ENCODE measurements at places on chromosomes 5 and 9.

GRCh38 chr5:75412111-75412990, 75.3 kb downstream of the HMGCR start:
- DNase-seq = no peak

- DNase-seq = no peak
Observed at GRCh38 chr5:67493676-67494075, 297.1 kb upstream of the CD180 start.

DNA sequence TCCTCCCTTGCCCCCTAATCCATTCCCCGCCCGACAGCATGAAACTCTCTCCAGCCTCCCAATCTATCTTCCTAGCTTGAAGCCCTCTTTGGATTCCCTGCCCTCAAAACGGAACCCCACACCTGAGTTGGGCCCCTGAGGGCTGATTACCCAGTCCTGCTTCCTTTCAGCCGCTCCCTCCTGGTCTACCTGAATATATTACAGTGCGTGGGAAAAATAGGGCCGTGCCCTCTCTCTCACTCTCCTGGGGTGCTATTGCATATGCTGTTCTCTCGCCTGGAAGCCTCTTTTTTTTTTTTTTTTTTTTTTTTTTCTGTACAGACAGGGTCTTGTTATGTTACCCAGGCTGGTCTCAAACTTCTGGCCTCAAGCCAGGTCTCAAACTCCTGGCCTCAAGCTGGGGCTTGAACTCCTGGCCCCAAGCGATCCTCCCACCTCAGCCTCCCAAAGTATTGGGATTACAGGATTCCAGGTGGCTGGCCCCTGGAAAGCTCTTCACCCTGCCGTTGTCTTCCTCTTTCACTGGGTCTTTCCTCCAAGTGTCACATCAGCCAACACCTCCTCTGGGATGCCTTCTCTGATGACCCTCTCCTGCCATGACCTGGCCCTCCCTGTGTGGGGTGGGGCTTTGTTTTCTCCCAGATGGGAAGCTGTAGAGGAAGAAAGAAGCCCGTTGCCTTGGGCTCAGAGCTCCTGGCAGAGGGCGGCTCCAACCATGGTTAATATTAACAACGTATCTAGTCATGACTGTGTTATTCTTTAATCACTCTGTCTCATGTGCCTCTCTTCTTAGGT, 8.2 kb downstream of the DNM1 start:
- no peak for DNase-seq

DNA sequence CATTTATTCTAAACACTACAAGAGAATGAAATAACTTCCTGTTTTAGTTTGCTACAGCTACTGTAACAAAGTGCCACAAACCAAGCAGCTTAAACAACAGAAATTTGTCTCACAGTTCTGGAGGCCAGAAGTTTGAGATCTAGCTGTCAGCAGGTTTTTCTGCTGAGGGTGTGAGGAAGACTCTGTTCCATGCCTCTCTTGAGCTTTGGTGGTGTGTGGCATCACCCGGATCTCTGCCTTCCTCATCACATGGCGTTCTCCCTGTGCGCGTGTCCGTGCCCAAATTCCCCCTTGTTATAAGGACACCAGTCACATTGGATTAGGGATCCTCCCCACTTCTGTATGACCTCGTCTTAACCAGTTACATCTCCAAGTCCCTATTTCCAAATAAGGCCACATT, 97.7 kb downstream of the CFAP95 start:
- DNase-seq = no peak

DNA sequence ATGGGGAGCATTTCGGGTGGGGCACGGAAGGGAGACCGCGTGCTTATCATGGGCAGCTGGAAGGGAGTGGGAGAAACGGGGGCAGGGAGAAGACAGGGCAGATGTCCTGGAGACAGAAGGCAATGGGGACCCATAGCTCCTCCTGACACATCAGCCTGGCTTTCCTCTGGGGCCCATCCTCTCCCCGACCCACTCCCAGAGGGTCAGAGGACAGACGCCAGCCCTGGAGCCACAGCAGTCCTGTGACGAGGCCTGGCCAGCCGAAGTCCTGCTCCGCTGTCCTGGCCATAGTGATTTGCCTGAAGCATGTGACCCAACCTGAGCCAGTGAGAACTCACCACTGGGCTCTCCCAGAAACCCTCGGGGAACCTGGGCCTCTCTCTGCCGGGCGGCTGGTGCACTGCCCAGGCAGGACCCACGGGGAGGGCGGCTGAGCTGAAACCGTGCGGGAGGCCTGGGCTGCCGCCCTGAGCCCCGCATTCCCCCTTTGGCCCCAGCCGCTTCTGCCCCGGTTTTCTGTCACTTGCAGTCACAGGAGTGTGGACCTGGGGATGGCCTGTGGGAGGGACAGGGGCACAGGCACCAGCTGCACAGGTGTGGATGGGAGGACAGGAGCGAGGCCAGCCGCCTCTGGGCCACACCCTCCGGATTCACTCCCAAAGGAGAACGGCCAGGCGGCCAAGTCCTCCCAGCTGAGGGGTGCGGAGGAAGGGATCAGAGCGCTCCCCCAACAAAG, 19.8 kb downstream of the ADAMTS2 start:
- no peak for DNase-seq

DNA sequence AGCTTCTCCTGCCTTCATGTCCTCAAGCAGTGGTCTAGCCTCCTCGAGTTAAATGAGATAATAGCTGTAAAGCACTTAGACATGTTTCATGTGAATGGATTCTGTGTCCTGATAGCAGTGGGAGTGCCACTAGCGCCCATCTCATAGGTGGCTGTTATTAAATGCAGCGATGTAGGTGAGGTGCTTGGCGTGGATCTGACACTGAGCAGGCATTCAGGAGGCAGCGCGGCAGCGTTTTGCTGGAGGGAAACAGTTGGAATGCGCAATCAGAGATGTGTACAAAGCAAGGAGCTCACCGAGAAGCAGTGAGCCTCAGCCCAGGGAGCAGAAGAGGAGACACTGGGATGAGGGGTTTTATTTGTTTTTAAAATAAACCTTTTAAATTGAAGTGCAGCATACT, 106.6 kb downstream of the RGS3 start:
- no peak for DNase-seq

- DNase-seq = no peak
Observed at GRCh38 chr5:87524217-87524616, 111.5 kb upstream of the CCNH start.

DNA sequence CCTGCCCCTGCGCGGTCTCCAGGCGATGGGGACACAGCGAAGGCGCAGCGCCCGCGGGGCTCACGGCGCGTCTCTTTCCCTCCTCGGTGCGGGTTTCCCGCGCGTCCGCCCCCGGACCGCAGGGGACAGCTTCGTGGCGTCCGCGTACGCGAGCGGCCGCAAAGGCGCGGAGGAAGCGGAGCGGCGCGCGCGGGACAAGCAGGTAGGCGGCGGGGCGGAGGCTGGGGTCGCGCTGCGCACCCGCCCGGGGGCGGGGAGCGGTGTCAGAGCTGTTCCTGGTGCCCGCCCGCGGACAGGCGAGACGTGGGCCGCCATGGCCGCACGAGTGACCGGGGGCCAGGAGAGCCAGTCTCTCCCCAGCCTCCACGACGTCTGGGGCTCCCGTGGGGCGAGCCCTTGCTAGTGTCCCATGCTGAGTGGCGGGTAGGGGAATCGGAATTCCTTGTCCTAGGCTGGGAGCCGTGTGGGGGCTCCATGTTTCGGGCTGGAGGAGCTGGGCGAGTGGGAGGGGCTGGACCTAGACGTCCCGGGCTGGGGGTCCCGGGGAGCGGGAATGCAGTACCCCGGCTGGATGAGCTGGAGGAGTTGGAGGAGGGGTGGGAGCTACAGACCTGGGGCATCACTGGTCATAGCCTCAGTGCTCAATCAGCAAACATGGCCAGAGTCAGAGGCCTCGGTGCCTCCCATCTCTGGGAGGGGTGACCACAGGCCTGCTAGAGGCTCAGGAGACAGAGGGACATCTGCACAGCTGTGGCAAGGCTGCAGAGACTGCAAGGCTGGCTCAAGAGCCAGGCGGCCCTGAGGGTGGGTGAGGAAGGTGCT, 968 bp downstream of the NKD2 start:
- DNase-seq = no peak

- no peak for DNase-seq
Observed at GRCh38 chr5:17118631-17119030, 98.8 kb upstream of the BASP1 start.

GRCh38 chr5:116032094-116032517, at the start of gene ARL14EPL:
ARL14EPL (plus strand) TSS chr5:116032472; CDS start chr5:116051466, 18,994 bp downstream.
- DNase-seq = no peak

DNA sequence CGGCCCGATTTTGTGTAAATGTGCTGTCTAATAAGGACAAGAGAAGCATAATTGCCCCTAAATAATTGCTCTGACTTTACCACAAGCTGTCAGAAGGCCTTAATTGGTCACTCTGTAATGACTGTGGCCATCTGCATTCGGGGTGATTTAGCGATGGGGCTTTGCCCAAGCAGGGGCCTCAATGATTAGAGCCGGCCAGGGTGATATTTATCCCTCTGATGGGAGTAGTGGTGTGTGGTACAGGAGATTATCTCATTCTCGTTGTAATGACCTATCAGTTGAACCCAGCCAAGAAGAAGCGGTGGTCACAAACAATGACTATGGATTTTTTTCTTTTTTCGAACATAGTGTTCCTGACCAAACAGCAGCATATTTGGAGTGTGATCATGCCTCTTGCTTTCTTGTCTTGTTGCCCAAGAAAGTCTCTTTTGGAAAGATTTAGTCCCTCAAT, 72.0 kb upstream of the SAP30L start:
- DNase-seq = no peak

DNA sequence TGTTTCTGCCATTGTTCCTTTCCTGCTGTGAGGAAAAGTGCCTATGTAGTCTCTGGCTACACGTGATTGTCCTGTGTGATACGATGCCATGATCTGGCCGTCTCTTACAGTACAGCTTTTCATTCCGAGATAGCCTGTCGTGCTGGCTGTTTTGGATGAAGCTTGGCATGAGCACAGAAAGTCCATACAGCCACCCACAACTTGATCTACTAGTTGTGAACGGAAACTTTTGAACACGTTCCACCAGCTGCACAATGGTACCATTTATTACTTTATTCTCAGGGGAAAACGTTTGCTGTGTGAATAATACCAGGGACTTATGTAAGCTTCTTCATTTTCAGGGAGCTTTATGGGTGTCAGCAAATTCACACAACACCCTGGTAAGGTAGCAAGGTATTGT, 217.6 kb upstream of the ANKRD55 start:
- no peak for DNase-seq

GRCh38 chr9:81182431-81182830, 506.9 kb downstream of the TLE1 start:
- no peak for DNase-seq

GRCh38 chr9:21840647-21841046, 38.2 kb downstream of the MTAP start:
- no peak for DNase-seq

GRCh38 chr9:22119522-22120158, 110.5 kb upstream of the CDKN2B start:
- DNase-seq = no peak

DNA sequence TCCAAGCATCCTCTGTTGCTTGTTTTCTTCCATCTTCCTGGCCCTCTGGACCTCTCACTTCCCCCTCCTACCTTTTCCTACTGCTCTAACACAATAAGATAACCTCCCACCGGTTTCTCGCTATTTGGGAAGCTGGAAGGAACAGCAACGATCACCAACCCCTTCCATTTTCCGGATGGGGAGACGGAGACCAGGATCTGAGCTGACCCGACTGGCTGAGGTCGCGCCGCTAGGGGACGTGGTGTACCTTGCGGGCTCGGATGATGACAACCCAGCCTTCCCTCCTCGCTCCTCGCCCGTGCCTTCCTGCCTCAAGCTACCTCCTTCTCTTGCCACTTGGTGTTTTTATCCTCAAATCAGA, 1.9 kb downstream of the LPAR1 start:
- no peak for DNase-seq

DNA sequence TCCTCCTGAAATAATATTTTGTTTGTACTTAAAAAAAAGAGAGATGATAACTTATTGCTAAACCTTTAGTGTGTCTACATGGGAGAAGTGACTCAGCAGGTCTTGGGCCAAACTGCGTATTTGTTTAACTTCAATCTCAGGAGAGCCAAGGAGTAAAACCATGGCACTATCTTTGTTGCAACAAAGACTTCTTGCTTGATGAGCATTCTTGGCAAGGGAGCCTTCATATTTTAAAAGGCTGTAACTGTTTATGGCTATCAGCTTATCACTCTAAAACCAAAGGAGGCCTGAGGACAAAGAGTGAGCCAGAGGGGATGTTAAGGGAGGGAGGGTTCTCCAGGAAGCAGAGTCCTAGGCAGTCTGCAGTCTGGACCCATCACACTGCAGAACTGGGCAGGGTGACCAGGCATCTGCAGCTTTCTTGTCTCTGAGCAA, 216.2 kb upstream of the S1PR3 start:
- no peak for DNase-seq

- DNase-seq = no peak
Observed at GRCh38 chr5:171149772-171150171, 159.3 kb upstream of the TLX3 start.

DNA sequence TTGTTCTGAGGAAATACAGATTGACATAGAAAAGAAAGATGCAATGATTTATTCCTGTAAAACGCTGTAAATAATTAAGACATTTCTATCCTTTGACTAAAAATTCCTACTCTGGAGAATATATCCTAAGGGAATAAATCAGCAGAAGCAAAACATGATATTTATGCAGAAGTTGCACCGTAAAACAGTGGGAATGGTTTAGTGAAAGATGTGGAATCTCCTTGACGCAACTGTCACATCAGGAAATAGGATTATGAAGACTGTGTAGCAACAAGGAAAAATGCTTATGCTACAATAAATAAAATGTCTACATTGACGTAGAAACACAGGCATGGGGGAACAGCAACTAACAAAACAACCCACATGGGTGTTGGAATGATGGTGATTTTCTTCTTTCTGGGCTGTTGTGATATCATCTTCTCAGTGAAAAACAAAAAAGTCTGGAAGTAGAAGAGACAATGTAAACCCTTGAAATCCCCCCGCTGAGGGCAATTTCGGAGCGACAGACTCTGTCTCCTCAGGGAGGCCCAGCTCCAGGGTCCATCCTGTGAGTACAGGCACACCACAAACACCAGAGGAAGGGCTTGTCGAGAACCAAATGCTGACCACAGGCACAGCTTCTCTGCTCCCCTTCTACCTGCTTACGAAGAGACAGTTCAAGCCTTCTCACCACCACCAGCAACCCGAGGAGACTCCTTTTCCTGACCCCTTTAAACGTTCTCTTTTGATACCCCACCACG, 25.2 kb downstream of the COL23A1 start:
- no peak for DNase-seq

GRCh38 chr5:138968601-138969000, 93.5 kb upstream of the LRRTM2 start:
- DNase-seq = no peak

- DNase-seq = no peak
Observed at GRCh38 chr9:99490729-99491128, 268.6 kb downstream of the SEC61B start.

GRCh38 chr5:133323494-133324457, 272.0 kb downstream of the HSPA4 start:
- no peak for DNase-seq

DNA sequence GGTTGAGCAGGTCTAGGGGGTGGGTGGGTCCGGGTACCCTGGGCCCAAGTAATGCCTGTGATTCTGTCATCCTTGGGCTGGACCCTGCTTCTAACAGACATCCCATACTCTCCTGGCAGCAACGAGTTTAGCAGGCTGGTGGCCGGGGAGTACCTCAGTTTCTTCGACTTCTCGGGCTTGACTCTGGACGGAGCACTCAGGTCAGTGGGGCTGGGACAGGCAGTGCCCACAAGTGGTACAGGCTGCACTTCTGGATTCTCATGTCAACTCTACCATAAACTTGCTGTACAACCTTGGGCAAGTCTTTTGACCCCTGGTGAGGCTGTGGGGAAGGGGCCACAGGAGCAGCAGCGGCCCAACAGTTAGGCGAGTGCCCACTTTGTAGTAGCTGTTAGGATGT, 21.8 kb downstream of the PSD2 start:
- no peak for DNase-seq

All from stimulated activated CD4-positive, alpha-beta T cell treated with anti-CD3 and anti-CD28 coated beads, Interleukin-15, amount 100 ng/mL, for 48 hours (primary cell).